ENCODE measurements at places on chromosomes 2 and 18.

GRCh38 chr2:164562666-164563065 lies 58.6 kb downstream of the GRB14 start:
- DNase-seq = no peak

GRCh38 chr2:236565879-236566402 lies 3.7 kb upstream of the ACKR3 start:
- no peak for DNase-seq

DNA sequence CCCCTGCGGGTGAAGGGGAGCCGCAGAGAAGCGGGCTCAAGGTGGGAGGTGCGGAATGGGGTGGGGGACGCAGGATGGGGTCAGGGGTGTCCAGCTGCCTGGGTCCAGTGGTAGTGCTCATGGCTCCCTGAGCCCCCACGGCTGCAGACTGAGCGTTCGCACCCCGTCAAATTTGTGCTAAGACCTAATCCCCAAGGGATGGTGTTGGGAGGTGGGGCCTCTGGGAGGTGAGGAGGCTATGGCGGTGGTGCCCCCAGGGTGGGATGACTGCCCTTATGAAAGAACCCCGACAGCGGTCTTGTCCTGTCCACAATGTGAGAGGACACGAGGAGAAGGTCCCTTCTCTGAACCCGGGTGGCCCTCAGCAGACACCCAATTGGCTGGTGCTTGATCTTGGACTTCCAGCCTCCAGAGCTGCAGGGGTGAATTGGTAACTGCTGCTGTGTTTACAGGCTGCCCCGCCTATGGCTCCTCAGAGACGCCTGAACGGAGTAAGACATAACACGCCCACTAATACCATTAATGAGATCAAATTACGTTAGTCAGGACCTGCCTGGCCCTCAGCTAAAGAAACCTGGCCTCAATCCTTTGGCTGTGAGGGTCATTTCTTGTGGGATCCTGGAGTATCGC lies 42.6 kb downstream of the PXDN start:
- no peak for DNase-seq

GRCh38 chr18:23635283-23636070 lies 27.2 kb downstream of the ANKRD29 start:
- no peak for DNase-seq

GRCh38 chr18:12293831-12294230 lies 14.2 kb upstream of the TUBB6 start:
- no peak for DNase-seq

DNA sequence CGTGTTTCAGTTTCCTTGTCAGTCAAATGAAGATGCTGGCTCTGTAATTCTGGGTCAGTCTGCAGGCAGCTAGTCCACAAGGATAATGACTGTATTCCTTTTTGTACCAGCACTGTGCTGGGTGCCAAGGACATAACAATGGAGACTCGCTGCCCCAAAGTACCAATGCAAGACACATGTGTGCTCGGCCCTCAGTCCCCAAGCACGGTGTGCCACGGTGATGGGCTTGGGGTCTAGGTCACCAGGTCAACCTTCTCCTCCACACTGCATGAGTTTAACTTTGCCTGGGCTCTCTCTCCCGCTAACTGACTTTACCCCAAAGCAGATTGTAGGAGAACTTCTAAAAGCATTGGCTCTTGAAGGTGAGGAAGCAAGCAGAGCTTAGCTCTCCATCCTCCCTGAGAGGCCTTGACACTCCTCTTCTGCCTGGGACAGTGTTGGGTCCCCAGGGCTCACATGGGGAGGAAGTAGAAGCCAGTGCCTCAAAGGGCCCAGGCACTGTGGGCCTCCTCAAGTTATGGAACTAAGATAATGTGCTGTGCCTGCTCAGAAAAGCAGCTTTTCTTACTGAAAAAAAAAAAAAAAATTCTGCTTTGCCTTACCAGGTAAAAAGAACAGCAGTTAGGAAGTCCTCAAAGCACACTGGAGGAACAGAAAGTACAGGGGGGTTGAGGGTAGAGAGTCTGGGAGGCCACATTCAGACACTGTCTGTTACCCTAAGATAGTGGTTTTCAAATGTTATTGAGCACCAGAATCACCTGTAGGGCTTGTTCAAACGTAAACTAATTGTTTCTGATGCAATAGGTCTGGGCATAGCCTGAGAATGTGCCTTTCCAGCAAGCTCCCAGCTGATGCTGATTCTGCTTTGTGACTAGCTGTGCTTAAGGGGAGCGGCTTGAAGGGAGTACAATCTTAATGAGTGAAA lies 276.4 kb upstream of the CXCR4 start:
- DNase-seq = no peak

- DNase-seq = no peak
Observed at GRCh38 chr18:58590839-58591238, 38.1 kb downstream of the ALPK2 start.

GRCh38 chr2:86204458-86204857 lies 5.2 kb downstream of the MRPL35 start:
- no peak for DNase-seq

GRCh38 chr18:63322908-63323634 lies 3.5 kb upstream of the BCL2 start:
- peak; percentile 69 for DNase-seq

- DNase-seq = no peak
Observed at GRCh38 chr18:13025233-13025632, 34.1 kb downstream of the CEP192 start.

DNA sequence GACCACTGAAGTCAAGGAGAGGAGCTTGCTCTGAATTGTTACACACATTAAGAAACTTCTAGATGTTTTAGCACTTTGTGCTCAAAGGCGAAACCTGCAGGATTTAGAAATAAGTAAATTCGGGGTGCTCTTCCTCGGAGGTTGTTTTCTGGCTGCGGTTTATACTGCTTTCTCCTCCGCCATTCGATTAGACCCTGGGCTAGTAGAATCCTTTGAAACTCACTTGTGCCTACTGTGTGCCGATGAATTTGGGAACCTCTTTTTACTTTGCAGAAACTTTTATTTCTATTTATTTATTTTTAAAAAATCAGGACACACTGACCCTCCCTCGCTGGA lies 3.5 kb downstream of the MEIS1 start:
- no peak for DNase-seq

DNA sequence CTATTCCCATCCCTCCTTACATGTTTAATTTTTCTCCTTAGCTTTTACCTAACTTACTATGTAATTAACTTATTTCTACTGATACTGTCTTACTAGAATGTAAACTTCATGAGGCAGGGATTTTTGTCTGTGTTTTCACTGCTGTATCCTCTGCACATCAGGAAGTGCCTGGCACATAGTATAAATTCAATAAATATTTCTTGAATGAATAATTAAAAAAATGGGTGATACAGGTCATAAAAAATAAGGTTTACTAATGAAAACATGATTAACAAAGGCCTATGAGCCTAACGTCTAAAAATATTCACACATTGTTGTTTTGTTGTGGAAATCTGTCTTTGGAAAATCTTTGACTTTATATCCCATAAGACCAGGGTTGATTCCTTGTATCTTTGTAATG lies 4.5 kb downstream of the RBKS start:
- no peak for DNase-seq

GRCh38 chr2:98099939-98100743 lies 13.2 kb downstream of the VWA3B start:
- no peak for DNase-seq
